Stimulated activated memory B cell treated with anti-CD40 and anti-IgM and Interleukin-4, amounts not matched to agents 10 μg/mL and 1 μg/mL and 100 μg/mL, for 72 hours (primary cell): ENCODE measurements at places on chromosomes 12 and 14.

DNA sequence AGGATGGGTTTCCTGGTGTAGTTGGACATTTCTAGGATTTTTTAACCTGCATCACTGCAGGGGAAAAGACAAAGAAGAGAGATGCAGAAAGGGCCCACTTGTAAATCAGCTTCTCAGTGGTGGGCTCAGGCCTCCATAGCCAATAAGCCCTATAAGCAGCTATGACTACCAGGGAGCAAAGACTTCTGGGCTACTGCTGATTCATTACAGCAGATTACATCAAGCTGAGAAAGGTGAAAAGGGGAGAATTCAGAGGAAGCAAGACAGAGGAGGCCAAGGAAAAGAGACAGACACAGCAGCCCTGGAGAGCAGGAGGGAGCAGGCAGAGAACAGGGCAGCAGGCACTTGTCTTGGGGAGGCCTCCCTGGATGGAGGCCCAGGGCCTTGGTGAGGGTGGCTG, 95.2 kb downstream of the KCNA5 start:
- no peak for ATAC-seq

- no peak for ATAC-seq
Observed at GRCh38 chr12:19288603-19289244, 150.6 kb upstream of the AEBP2 start.

DNA sequence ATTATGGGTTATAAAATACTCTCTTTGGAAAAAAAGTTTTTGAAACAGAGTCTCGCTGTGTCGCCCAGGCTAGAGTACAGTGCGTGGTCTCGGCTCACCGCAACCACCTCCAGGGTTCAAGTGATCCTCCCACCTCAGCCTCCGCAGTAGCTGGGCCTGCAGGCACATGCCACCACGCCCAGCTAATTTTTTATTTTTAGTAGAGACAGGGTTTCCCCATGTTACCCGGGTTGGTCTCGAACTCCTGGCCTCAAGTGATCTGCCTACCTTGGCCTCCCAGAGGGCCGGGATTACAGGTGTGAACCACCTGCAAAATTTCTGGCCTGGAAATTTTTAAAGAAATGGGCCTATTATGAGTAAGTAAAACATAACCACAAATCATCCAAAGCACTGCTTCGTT, 3.8 kb downstream of the USP15 start:
- no peak for ATAC-seq

DNA sequence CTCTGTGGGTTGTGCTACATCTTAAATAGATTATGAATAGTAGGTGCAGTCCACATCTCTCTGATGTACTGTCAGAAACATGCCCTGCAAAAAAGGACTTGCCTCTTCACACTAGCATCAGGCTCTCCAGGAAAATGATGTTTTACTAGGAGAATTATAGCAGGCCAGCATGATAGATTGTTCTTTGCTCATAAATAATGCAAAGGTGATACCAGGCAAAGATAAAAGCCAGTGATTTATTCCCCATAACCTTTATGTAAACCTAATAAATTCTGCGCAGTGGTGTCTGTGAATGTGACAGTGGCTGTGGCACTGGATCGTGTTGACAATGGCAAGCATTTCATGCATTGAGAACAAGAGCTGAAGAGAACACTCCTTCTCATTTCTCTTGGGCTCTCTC, 646.5 kb upstream of the SEL1L start:
- no peak for ATAC-seq

GRCh38 chr12:50041062-50041860, 16.0 kb upstream of the RACGAP1 start:
- ATAC-seq: peak; percentile 18

GRCh38 chr14:66910311-66910840, 278.9 kb upstream of the GARIN2 start:
- ATAC-seq: no peak

- no peak for ATAC-seq
Observed at GRCh38 chr12:3442397-3442796, 48.6 kb upstream of the PRMT8 start.

DNA sequence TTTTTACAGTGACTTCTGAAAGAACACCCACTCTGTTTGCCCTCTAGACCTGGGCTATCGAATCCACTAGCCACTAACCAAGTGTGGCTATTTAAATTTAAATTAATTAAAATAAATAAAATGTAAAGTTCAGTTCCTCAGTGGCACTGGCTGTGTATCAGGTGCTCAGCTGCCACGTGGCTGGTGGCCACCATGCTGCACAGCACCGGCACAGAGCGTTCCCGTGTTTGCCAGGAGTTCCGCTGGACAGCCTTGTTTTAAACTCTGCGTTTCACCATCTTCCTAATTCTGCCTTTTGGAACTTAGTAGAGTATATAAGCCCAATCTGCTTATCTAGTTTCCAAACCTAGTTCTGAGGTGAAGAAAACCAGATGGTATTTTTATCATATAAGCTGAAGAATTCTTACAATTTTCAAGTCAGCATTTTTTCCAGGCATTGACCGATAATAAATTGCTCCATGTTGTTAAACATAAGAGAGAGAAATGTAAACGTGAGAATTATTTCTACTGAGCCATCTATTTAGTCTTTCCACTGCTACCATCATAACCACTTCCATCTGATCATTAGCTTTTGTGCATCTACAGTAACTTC, 339.0 kb downstream of the CACNA1C start:
- ATAC-seq: no peak

DNA sequence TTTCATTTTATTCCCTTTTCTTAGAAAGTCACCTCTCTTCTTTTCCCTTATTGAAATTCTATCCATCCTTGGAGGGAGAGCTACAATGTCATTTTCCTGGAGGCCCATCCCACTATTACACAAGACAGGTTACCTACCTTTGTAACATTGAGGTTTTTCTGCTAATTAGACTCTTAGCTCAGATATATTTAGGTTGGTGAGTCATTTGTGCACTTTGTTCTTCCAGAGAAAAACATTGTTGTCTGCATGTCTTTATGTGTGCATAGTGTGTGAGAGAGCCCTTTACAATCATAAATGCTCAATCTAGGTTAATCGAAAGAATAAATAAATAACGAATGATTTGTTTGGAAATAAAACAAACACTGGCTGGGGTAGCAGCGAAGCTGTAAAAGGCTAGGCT, 191.8 kb downstream of the DACT1 start:
- ATAC-seq: no peak

DNA sequence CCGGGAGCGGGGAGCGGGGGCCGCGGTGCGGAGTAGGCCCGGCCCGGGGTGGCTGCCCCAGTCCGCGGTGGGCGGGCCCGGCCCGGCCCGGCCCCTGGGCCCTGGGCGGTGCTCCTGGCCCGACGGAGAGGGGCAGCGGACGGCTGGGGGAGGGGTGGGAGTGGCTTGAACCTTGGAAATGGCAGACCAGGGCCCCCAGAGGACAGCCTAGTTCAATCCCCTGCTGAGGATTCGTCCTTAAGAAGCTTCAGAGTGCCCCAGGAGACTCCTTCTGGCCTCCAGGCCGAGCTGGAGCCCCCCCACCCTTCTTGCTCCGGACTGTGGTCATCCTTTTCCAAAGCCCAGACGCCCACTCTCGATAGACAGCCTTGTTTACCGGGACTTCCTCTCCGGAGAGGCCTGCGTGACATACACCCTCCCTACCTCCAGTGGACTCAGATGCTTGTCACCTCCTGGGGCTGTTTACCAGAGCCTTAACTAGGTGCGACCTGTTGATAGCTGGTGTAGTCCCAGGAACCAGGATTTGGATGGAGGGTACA, 458 bp downstream of the KHNYN start:
- ATAC-seq: peak; percentile 84

- peak; percentile 73 for ATAC-seq
Observed at GRCh38 chr14:59484639-59485175, 390 bp downstream of the JKAMP start.

DNA sequence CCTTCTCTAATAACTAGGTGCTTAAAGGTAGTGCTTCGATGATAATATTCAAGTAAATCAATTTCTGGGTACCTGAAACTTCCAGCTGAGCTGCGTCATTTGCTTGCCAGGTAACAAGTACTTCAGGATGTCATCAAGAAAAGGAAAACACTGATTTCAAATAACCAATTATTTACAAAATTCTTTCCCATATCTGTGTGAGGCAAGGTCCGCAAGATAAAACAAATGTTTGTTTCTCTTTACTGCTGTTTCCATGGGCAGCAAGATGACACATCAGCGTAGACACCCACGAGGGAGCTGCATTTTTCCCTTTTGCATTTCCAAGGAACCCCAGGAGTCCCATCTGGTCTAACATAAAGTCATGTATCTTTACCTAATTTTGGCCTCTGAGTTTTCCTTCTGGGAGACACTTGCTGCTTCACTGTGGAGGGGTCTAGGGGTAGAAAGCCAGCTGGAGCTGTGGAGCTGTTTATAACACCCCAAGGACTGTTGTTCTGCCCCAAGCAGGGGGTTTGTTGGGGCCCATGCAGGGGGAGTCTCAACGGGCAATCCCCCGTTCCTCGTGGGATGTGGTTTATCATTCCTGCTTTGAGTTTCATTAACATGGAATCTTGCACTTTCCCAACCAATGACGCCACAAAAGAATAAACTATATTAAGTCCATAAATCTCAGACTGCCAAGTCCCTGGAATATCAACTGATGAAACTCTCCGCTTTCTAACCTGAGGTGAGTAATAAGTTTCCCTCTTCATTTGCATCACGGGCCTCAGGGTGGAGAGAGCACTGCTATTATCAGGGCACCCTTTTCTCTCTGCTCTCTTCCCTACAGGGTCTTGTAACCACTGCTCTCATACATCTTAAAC, 112.8 kb upstream of the PELI2 start:
- peak; percentile 39 for ATAC-seq

GRCh38 chr12:31590642-31591379, at the start of gene DENND5B:
Gene DENND5B (minus strand): TSS chr12:31591136. CDS start chr12:31590832, 304 bp downstream.
- peak; percentile 84 for ATAC-seq

GRCh38 chr14:61416591-61416990, 95.2 kb downstream of the PRKCH start:
- no peak for ATAC-seq

- ATAC-seq: no peak
Observed at GRCh38 chr12:101951002-101951670, 73.8 kb downstream of the DRAM1 start.

DNA sequence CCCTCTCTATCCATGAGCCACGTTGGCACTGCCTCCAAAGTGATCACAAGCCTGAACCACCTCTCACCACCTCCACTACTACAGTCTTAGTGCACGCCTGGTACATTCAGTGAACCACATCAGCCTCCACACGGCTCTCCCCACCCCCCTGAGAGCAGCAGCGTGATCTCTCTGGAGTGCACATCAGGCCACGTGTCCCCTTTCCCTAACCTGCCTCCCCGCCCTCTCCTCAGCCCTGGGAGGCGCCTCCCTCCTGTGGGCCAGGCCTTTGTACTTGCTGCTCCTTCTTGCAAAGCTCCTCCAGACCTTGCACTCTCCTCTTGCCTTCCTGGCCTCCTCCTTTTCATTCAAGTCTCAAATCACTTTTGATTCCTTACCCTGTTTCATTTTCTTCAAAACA, 49.8 kb downstream of the SLC6A12 start:
- ATAC-seq: no peak

DNA sequence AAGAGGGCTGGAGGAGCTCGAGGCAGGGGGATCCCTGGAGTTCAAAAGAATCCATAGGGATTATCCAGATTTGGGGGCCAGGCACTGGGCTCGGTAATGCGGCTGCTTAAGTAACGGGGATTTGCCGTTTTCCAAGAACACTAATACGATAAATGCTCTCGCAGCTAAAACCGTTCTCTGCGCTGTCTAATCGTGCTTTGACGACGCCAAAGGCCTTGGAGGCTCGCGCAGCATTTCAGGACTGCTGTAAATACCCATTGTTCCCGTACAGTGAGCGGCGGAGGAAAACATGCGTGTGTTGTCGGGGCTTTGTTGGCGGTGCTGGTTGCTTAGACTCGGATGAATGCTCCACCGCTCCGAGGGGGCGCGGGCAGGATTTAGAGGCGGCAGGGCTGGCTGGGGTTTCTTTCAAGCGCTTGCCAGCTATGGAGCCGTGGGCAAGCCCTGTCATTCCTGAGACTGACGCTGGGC, 26.2 kb downstream of the DIO3 start:
- no peak for ATAC-seq

- ATAC-seq: no peak
Observed at GRCh38 chr12:5187136-5187535, 143.5 kb downstream of the KCNA5 start.

GRCh38 chr14:72942934-72943333, 16.7 kb downstream of the DCAF4 start:
- ATAC-seq: no peak

DNA sequence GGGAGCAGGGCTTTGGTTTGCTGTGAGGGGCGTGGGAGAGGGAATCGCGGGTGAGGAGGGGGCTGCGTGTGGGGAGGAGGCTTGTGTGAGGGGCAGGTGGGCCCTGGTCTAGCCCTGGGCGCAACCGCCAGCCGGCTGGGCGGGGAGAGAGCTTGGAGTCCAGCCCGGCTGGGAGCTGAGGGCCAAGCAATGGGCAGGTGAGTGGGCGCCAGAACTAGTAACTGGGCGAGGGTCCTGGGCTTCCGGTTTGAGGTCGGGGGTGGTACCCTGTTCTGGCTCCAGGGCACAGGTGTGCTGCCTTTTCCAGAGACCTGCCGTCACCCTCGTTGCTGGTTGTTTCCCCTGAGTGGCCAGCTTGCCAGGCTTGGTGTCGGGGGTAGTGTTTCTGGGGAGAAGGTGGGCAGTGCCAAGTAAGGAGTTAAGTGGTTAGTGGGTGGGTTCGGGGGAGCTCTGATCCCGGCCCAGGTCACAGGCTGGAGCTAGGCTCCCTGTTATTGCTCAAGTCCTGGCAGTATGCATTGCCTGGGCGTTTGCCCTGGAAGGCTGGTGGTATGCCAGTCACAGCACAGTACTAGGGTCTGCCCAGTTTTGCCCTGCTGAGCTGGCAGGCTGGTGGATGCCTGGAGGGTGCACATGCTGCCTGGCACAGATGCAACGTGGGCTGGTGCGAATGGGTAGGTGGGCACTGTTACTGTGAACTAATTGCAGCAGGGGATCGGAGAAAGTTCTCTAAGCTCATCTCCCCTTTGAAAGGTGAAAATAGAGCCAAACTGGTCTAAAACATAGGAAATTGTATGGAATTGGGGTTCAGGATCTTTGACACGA, 683 bp downstream of the CIPC start:
- peak; percentile 12 for ATAC-seq

DNA sequence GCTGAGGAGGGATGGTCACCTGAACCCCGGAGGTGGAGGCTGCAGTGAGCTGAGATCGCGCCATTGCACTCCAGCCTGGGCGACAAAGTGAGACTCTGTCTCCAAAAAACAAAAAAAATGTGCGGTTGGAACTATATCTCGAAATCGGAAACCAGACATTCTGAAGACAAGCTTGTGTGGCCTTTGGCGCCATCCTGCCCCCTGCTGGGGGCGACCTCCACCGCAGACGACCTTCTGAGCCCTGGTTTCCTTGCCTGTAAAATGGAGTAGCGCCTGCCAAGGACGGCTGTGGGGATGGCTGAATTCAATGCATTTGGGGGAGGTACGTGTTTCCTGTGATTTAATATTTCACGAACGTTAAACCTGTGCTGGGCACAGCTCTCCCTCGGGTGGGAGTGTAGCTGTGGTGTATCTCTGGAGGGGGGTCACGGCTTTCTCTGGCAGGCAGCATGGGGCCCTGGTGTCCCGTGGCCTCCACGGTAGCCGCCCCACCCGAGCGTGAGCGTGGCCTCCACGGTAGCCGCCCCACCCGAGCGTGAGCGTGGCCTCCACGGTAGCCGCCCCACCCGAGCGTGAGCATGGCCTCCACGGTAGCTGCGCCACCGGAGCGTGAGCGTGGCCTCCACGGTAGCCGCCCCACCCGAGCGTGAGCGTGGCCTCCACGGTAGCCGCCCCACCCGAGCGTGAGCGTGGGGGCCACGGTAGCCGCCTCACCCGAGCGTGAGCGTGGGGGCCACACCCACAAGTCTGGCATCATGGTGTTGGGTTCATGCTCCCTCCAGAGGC, 55.3 kb downstream of the LRCOL1 start:
- no peak for ATAC-seq
